ENCODE measurements at places on chromosomes 5 and 9. TPM values are rescaled to one million over a fixed set of nuclear protein-coding genes. Genes with fewer than 3 reads are reported as not detected.

- H3K4me1 ChIP-seq = peaks cover 58% of the 10 kb centered on the region
- H3K27ac ChIP-seq = peak overlapping the region; percentile 92
- H3K27me3 ChIP-seq = no peaks in the 10 kb centered on the region
Measured at GRCh38 chr9:95004411-95005277, 278.1 kb downstream of the AOPEP start.

- no peak for DNase-seq
- no peaks in the 10 kb centered on the region for H3K27me3 ChIP-seq
- no peak overlapping the region for H3K4me3 ChIP-seq
Measured at GRCh38 chr9:136379003-136379287, 5.5 kb upstream of the CARD9 start.

CD72 gene
- total RNA-seq = 0.91 TPM

GRCh38 chr9:91141407-91141965, 220.2 kb downstream of the AUH start:
- H3K27me3 ChIP-seq = no peaks in the 10 kb centered on the region
- no peak overlapping the region for H3K27ac ChIP-seq
- H3K4me1 ChIP-seq = peaks cover 13% of the 10 kb centered on the region
- H3K36me3 ChIP-seq = no peaks in the 10 kb centered on the region
- no peak overlapping the region for H3K4me3 ChIP-seq

- no peak overlapping the region for H3K4me3 ChIP-seq
- no peaks in the 10 kb centered on the region for H3K27me3 ChIP-seq
- no peak for DNase-seq
- no peak overlapping the region for H3K27ac ChIP-seq
- H3K4me1 ChIP-seq = no peaks in the 10 kb centered on the region
Measured at GRCh38 chr5:13278148-13278547, 666.3 kb downstream of the DNAH5 start.

DNA sequence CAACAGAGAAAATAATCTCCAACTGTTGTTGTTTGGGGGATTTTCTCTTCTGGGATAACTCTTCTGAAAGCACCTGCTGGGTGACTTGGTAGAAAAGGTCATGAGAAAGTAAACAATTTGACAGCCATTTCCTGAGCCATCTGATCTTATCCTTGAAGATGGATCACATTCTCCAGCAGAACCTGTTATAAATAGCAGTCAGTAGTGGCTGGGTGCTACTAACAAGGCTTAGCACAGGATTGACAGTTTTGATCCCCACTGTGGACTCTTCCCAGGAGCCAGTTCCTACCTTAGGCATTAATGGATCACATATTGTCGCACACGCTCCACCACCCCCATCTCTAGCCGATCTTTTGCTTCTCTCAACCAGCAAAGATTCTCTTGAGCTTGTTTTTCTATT, 220.2 kb downstream of the PLK2 start:
- no peak overlapping the region for H3K4me3 ChIP-seq
- peaks cover 15% of the 10 kb centered on the region for H3K4me1 ChIP-seq
- no peaks in the 10 kb centered on the region for H3K27me3 ChIP-seq
- no peaks in the 10 kb centered on the region for H3K36me3 ChIP-seq
- no peak for DNase-seq

GRCh38 chr9:135484460-135485277, 5.1 kb downstream of the PPP1R26 start:
- no peak for DNase-seq
- H3K4me1 ChIP-seq = peaks cover 8% of the 10 kb centered on the region
- H3K4me3 ChIP-seq = no peak overlapping the region
- H3K27me3 ChIP-seq = no peaks in the 10 kb centered on the region
- H3K27ac ChIP-seq = no peak overlapping the region

DNA sequence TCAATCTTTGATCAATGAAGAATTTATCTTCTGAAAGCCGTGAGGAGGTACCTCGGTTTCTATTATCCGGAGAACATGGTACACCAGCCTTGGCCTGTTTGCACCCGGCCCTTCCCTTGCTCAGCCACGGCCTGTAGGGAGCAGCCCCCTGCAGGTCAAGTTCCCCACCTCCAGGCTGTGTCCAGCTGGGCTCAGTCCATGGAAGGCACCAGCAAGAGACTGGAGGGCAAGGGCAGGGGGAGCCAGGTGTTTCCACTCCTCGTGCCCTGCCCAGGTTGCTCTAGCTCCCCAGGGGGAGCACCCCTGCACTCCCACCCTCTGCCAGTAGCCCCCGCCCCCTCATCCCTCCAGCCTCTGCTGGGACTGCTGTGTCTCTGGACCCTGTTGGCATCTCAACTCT, 87.3 kb upstream of the ADAMTS2 start:
- no peak for DNase-seq
- no peaks in the 10 kb centered on the region for H3K36me3 ChIP-seq
- no peak overlapping the region for H3K4me3 ChIP-seq
- no peak overlapping the region for H3K27ac ChIP-seq
- H3K4me1 ChIP-seq = no peaks in the 10 kb centered on the region

GRCh38 chr9:135968601-135969000, 7.4 kb upstream of the UBAC1 start:
- H3K36me3 ChIP-seq = no peaks in the 10 kb centered on the region
- no peak overlapping the region for H3K4me3 ChIP-seq
- no peak overlapping the region for H3K27ac ChIP-seq

STPG3 gene
- total RNA-seq = 0.50 TPM

GRCh38 chr5:148972974-148973374, 89.9 kb downstream of the SH3TC2 start:
- no peak for DNase-seq
- H3K27me3 ChIP-seq = no peaks in the 10 kb centered on the region
- H3K36me3 ChIP-seq = no peaks in the 10 kb centered on the region
- H3K4me3 ChIP-seq = no peak overlapping the region

SYK gene
- total RNA-seq = not detected

DNA sequence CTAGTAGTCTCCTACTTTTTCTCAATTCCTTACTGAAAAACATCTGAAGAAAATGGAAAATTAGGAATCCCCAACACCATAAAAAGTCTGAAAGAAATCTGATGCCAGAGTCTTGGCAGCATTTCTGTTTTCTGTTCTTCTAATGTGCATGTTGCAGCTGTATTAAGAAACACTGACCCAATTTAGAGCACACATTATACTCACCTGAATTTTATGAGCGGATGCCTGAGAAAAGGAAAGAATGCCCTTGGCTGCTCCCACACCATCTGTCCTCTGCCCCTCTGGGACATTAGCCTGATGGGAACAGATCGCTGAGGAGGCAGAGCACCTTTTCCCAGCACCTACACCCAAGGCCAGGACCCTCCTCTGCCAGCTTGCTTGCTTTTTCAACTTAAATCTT, 14.1 kb upstream of the ANP32B start:
- no peaks in the 10 kb centered on the region for H3K36me3 ChIP-seq
- H3K27me3 ChIP-seq = peaks cover 67% of the 10 kb centered on the region
- H3K4me1 ChIP-seq = peaks cover 2% of the 10 kb centered on the region
- DNase-seq = no peak
- H3K4me3 ChIP-seq = no peak overlapping the region

TRIM7 gene
- total RNA-seq = 4.0 TPM

GRCh38 chr5:172751761-172752510, 19.1 kb downstream of the DUSP1 start:
- H3K27ac ChIP-seq = no peak overlapping the region
- H3K27me3 ChIP-seq = no peaks in the 10 kb centered on the region
- peaks cover 12% of the 10 kb centered on the region for H3K4me1 ChIP-seq
- no peak for DNase-seq
- no peak overlapping the region for H3K4me3 ChIP-seq

GRCh38 chr5:132466433-132467286, 23.9 kb downstream of the IRF1 start:
- H3K27me3 ChIP-seq = no peaks in the 10 kb centered on the region
- H3K36me3 ChIP-seq = peaks cover 6% of the 10 kb centered on the region
- H3K4me1 ChIP-seq = peaks cover 80% of the 10 kb centered on the region
- H3K27ac ChIP-seq = peak overlapping the region; percentile 84

- H3K36me3 ChIP-seq = peaks cover 15% of the 10 kb centered on the region
- H3K4me3 ChIP-seq = peak within 1 kb of the TSS; percentile 78
- peaks cover 16% of the 10 kb centered on the region for H3K4me1 ChIP-seq
- DNase-seq = peak; percentile 95
- H3K27me3 ChIP-seq = no peaks in the 10 kb centered on the region
Measured at GRCh38 chr5:178859625-178860521, at the start of gene ZNF354B. TSS of gene ZNF354B (plus strand) at chr5:178859953. CDS start at chr5:178861048, 1,095 bp downstream.

DNA sequence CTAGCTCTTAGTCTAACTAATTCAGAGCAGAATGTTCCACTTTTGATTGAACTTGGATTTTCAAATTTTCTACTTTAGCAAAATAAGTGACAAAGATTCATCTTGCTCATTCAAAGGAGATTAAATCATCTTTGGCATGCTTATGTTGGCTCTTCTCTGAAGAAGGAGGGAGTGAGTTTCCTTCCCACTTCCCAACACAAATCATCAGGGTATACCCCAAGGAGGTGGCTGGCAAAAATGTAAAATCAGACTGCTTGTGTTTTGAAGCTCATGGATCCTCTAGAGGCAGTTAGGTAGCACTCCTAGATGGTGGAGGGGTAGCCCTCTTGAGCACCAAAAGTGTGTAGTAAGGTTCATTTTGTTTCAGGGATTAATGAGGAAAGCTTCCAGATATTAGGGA, 343.1 kb downstream of the OSTF1 start:
- DNase-seq = no peak
- H3K36me3 ChIP-seq = no peaks in the 10 kb centered on the region
- no peak overlapping the region for H3K4me3 ChIP-seq
- H3K4me1 ChIP-seq = peaks cover 51% of the 10 kb centered on the region
- H3K27me3 ChIP-seq = peaks cover 17% of the 10 kb centered on the region

DNA sequence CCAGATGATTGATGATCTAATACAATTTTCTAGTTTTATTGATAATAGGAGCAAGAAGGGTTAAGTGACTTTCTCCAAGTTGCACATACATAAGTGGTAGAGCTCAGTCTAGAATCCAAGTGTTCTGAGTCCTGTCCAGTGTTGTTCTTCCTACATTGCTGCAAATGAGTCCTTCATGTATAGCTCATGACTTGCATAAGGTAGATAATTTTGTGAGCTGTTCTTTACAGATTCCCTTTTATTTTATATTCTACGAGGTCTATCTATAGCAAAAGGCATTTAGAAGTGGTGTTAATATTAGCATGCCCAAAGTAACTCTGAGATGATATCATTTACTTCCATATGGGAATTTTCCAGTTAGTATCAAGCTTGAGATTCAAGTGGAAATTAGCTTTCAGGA, 20.0 kb downstream of the MRPS30 start:
- no peak for DNase-seq
- H3K36me3 ChIP-seq = peaks cover 5% of the 10 kb centered on the region
- no peaks in the 10 kb centered on the region for H3K4me1 ChIP-seq
- no peaks in the 10 kb centered on the region for H3K27me3 ChIP-seq
- no peak overlapping the region for H3K4me3 ChIP-seq
- no peak overlapping the region for H3K27ac ChIP-seq

ORM2 gene
- total RNA-seq = not detected

LHX2 gene
- total RNA-seq = not detected

- DNase-seq = no peak
- no peak overlapping the region for H3K27ac ChIP-seq
- peaks cover 1% of the 10 kb centered on the region for H3K36me3 ChIP-seq
- H3K27me3 ChIP-seq = no peaks in the 10 kb centered on the region
- H3K4me3 ChIP-seq = no peak overlapping the region
Measured at GRCh38 chr5:145793574-145793973, 41.6 kb downstream of the PRELID2 start.
